ENCODE measurements at places on chromosomes 3 and 15. TPM values are rescaled to one million over a fixed set of nuclear protein-coding genes. Genes with fewer than 3 reads are reported as not detected.

- no peak for DNase-seq
These were observed 112.4 kb upstream of the STT3B start for GRCh38 chr3:31420311-31420710.

ROBO2 gene
- total RNA-seq: not detected

- no peak for DNase-seq
These were observed 83.8 kb downstream of the PLOD2 start for GRCh38 chr3:146077181-146077580.

GRCh38 chr3:49929291-49930167 is at the start of gene MON1A:
MON1A (minus strand) TSS chr3:49929811; CDS start chr3:49913346, 16,465 bp downstream.
- DNase-seq: peak; percentile 88

GOLGA6A gene
- 0.07 TPM for total RNA-seq

PLA2G4D gene
- total RNA-seq: not detected

DNA sequence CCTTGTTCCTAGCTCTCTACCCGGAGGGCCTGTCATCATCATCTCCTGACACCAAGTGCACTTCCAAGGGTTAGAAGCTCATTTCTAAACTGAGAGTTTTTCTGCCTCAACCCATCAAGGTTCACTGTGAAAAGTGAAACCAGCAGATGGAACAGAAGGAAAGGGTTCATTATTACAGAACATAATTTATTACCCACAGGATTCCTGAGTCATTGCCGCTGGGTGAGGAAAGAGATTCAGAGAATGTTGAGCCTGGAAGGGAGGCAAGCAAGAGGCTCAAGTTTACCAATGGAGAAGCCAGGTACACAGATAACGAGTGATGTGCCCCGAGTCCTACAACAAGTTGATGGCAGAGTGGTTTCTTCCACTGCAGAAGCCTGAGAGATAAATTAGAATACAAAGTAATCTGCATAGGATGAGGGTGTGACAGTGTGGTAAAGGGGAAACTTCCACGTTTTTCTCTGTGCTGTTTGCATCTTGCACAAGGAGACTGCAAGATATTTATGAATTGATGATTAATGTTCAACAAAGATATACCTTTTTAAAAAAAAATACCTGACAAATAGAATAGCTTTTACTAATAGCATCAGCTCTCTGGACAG is 80.5 kb upstream of the SETMAR start:
- DNase-seq: no peak

ZNF774 gene
- 0.50 TPM for total RNA-seq

DNA sequence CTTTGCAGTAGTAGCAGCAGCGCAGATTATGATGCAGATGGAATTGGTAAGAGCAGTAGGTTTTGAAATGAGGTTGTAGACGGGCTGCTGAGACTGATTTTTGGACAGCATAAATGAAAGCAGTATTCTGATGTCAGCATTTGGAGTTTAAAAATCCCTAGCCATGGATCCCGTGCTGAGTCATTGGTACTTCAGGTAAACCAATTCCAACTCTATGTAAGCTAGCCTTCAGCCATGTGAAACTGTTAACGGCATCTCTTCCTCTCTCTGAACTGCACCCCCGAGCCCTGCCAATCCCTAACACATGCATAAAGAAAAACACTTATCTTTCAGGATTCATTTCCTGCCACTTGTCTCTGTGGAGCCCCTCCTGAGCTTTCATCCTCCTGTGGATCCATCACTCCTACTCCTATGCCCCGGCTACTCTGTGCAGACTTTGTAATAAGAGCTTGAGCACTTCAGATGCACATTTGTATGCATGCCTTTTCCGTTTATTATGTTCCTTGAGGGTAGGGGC is 119.0 kb downstream of the AKAP13 start:
- no peak for DNase-seq

GANC gene
- total RNA-seq: 18.0 TPM

TPRG1 gene
- total RNA-seq: 29.6 TPM

- no peak for DNase-seq
These were observed 6.3 kb upstream of the EOMES start for GRCh38 chr3:27728195-27729087.

Data from CD8-positive, alpha-beta memory T cell (primary cell).